Endothelial cell of umbilical vein (primary cell): ENCODE measurements at places on chromosomes 7 and 10.

GRCh38 chr7:4260867-4261600 is 421.1 kb upstream of the FOXK1 start:
- DNase-seq = no peak

DNA sequence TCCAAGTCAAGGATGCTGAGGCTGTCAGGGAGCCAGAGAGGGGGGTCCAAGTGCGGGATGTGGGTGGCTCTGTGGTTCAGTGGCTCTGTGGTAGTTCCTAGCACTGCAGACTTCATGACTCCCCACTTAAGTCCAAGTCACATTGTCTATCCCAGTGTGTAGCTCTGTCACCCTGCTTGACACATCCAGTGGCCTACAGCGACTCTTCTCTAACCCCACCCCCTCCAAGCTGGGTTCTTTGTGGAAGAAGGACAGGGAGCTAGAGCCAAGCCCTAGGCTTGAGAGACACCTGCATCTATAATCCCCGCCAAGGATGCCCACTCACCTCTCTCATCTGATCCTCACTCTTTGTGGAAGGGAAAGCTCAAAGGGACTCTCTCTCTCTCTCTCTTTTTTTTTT is 57.6 kb downstream of the ADCYAP1R1 start:
- no peak for DNase-seq

- no peak for DNase-seq
Measured at GRCh38 chr7:101594790-101595189, 34.3 kb downstream of the MYL10 start.

DNA sequence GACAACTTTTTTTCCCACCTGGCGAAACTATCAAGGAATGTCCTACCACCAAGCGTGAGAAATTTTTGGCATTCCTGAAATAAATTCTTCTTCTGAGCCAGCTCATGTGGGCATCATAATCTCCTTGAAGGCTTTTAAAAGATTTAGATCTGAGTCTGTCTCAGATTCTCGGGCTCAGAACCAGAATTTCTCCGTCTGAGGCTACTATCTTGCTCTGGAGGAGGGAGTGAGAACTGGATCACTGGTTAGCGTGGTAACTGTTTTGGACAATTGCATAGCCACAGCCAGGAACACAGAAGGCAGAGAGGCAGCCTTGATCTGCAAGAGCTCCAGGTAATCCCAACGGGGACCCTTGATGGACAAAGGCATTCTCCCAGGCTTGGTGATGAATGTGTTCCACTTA is 1.0 kb upstream of the PLAC9 start:
- no peak for DNase-seq

- no peak for DNase-seq
Measured at GRCh38 chr7:149071182-149071635, 19.3 kb downstream of the ZNF786 start.

DNA sequence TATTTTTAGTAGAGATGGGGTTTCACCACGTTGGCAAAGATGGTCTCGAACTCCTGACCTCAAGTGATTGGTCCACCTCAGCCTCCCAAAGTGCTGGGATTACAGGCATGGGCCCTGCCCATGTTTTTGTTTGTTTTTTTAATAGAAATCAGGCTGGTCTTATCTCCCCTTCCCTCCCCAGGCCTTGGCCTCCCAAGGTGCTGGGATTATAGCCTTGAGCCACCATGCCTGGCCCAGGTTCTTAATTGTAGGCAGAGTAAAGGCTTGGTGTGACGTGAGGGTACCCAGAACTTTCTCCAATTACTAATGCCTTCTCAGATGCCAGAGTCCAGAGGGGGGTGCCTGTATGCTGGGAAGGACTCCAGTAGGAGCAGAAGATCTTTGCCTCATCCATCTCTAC is 5.2 kb upstream of the MKRN1 start:
- no peak for DNase-seq

- DNase-seq = no peak
Measured at GRCh38 chr10:117363028-117363427, 12.2 kb downstream of the PDZD8 start.

DNA sequence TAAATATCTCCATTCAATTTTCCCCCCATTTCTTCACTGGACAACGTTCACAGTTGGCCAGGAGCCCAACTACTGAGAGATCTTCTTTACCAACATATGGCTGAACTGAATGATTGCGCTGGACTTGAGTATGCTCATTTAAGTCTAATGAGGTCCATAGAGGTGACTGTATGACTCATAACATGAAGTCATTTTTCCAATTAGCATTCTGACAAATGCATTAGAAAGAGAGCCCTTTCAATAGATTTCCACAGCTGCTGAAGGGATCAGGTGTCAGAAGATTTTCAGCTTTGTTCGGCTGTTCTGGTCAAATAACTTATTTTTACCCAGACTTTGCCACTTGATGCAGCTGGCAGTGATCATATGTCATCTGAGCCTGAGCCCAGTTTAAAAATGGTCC is 438.0 kb downstream of the ETV1 start:
- no peak for DNase-seq

GRCh38 chr7:137469191-137469811 is 125.8 kb upstream of the PTN start:
- DNase-seq = peak; percentile 95

GRCh38 chr10:105042906-105043552 is 401.9 kb downstream of the SORCS3 start:
- no peak for DNase-seq

DNA sequence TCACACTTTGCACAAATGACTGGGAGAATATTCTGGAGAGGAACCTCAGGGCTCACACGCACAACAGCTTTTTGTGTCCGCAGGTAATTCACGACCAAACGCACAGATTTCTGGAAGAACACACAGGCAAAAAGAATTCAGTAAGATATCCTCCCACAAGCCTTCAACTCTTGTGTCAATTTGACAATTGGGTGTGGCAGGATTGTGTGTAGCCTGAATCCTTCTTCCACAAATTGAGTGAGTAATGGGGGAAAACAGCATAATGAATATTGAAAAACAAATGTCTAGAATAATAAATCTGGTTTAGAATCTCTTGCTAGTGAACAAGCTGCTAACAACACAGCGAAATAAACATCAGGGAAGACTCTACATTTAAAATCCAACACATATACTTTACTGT is 125.6 kb downstream of the COBL start:
- no peak for DNase-seq

- peak; percentile 64 for DNase-seq
Measured at GRCh38 chr7:100865372-100865911, 1.7 kb upstream of the TRIP6 start.

- DNase-seq = no peak
Measured at GRCh38 chr10:43706166-43706565, 57.5 kb upstream of the ZNF32 start.

- DNase-seq = no peak
Measured at GRCh38 chr10:15860692-15861201, 440 bp upstream of the MINDY3 start.

DNA sequence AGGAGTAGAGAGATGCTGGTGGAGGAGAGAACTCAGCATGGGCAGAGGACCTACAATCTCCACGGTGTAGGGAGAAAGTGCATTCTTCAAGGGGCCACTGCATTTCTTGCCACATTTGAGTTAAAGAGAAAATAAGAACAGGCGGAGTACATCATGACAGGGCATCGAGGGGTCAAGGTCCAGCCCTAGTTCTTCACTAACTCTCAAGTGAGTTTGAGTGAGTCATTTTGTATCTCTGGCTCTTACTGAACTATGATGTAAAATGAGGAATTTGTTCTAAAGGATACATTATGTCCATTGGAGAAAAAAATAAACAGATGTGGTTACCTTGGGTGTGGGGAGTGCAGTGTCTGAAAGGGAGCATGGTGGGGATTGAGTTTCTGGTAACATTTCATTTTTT is 182.9 kb downstream of the XPNPEP1 start:
- no peak for DNase-seq

DNA sequence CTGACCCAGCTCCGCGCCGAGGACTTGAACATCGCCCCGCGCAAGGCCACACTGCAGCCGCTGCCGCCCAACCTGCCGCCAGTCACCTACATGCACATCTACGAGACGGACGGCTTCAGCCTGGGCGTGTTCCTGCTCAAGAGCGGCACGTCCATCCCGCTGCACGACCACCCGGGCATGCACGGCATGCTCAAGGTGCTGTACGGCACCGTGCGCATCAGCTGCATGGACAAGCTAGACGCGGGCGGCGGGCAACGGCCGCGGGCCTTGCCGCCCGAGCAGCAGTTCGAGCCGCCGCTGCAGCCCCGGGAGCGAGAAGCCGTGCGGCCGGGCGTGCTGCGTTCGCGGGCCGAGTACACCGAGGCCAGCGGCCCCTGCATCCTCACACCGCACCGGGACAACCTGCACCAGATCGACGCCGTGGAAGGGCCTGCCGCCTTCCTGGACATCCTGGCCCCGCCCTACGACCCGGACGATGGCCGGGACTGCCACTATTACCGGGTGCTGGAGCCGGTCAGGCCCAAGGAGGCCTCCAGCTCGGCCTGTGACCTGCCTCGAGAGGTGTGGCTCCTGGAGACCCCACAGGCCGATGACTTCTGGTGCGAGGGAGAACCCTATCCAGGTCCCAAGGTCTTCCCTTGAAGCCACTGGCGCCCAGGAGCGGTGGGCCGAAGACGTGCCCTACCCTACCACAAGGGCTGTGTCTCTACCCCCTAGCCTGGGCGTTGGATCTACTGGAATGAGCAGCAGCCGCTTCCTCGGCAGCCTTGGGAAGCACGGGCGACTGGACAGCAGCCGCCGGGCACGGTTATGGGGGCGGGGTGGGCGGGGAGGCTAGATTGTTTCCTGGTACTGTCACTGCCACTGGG is 945 bp downstream of the ADO start:
- DNase-seq = peak; percentile 51

DNA sequence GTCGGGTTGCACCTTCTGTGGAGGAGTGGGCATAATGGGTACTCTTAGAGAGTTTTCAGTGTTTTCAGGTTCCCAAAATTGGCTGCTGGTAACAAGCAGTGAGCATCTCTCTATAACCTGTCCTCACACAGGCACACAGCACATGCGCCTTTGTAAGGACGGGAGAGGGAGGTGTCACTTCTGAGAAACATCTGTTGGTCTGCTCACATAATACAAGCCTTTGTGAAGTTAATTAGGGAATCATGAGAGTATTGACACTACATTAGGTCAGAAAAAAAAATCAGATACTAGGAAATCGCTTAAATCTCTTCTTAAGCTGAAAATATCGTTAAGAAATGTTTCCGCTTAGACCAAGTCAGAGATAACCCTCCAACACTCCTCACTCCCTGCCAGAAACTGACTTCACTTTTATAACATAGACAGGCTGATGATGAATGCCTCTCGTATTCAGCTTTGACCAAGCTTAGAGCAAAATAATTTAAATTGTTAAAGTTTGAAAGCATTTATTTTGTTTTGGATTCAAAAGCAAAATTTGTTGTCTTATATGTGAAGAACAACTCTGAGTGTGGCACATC is 769.7 kb downstream of the TNS3 start:
- no peak for DNase-seq

DNA sequence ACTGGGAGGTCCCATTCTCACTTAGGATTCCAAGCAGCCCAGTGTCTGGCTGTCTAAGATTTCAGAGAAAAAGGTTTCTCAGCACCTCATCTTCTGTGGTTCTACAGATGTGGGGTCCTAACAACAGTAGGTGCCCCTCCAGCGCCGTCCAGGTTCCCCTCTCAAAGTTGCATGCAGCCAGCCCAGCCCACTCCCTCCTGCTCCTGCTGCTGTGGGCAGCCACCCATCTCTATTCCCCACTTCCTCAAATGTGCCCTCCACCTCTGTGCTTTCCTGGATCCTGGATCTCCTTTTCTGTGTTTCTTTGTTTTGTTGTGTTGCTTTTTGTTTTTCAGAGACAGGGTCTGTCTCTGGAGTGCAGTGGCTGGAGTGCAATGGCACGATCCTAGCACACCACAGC is 13.3 kb upstream of the SLC18A3 start:
- DNase-seq = no peak

GRCh38 chr7:18179093-18179492 is 151.4 kb upstream of the PRPS1L1 start:
- no peak for DNase-seq

- DNase-seq = no peak
Measured at GRCh38 chr7:138796038-138796615, 1.7 kb upstream of the TMEM213 start.
